IMR-90 (cell line): ENCODE measurements at places on chromosomes 12 and 14. TPM values are rescaled to one million over a fixed set of nuclear protein-coding genes. Genes with fewer than 3 reads are reported as not detected.

GRCh38 chr14:89856871-89857345 lies 97.6 kb downstream of the EFCAB11 start:
- no peak overlapping the region for H3K4me3 ChIP-seq
- H3K36me3 ChIP-seq = peaks cover 1% of the 10 kb centered on the region; the same call in 1 of the 2 replicates
- DNase-seq = peak; percentile 51
- H3K27me3 ChIP-seq = no peaks in the 10 kb centered on the region

DNA sequence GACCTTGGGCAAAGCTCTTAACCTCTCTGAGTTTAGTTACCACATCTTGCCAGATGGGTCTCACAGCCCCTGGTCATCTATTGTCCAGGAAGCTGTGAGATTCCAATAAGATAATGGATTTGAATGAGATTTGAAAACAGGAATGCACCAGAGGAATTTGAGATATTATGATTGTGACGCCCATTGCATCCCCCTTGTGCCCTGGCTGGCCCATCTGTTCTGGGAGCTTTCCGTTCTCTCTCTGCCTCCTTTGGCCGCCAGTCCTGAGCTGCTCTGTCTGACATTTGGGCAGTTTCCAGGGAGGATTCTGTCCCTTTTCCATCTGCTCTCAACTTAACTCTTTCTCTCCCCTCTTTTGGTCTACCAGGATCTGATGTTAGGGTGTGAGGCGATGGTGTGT lies 24.6 kb downstream of the SRRM4 start:
- no peaks in the 10 kb centered on the region for H3K27me3 ChIP-seq
- H3K36me3 ChIP-seq = no peaks in the 10 kb centered on the region
- H3K4me3 ChIP-seq = no peak overlapping the region
- H3K4me1 ChIP-seq = no peaks in the 10 kb centered on the region

SYCP3 gene
- under 0.01 TPM in 1 of 2 replicates, not detected in the other for total RNA-seq

GRCh38 chr14:64844969-64845536 lies 34.7 kb downstream of the SPTB start:
- H3K4me3 ChIP-seq = no peak overlapping the region
- H3K27me3 ChIP-seq = peaks cover 50% of the 10 kb centered on the region
- no peak for DNase-seq
- no peak overlapping the region for H3K27ac ChIP-seq
- no peaks in the 10 kb centered on the region for H3K36me3 ChIP-seq

WSCD2 gene
- total RNA-seq = not detected in 2 replicates

DNA sequence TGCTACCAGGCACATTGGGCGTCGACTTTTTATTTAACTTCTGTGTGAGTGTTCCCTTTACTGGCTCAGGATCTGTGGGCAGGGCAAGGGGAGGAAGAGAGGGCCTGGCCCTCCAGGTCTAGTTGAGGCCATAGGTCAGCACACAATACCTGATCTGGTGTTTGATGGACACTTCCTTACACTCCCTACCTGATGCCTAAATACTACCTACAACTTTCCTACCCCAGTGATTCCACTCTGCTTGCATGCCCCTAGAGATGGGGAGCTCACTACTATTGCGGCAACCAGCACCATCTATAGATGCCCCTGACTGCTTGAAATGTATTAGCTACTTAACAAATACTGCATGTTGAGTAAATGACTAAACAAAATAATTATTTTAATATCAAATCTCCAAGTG lies 20.8 kb upstream of the BEGAIN start:
- H3K4me1 ChIP-seq = no peaks in the 10 kb centered on the region
- no peak overlapping the region for H3K4me3 ChIP-seq
- no peak for DNase-seq
- peaks cover 19% of the 10 kb centered on the region; the same call in 1 of the 2 replicates for H3K27me3 ChIP-seq
- H3K36me3 ChIP-seq = no peaks in the 10 kb centered on the region

DNA sequence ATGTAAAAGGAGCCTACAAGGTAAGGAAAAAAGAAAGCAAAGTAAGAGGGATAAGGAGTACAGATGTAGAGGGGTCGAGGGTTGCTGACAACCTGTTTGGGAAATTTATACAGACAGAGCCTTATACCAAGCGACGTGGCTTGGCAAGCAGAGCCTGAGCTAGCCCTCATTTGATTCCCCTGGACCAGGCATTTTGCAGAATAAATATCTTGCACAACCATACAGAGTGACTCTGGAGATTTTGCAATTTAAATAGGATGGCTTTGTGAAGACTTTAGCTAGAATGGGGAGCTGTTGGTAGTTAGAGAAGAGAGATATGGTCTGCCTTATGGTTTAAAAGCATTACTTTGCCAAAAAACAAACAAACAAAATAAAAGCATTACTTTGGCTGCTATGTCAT lies 11.1 kb upstream of the ANO6 start:
- no peak overlapping the region for H3K27ac ChIP-seq
- H3K4me3 ChIP-seq = no peak overlapping the region
- DNase-seq = no peak
- no peaks in the 10 kb centered on the region for H3K27me3 ChIP-seq
- peaks cover 4% of the 10 kb centered on the region; the same call in 1 of the 2 replicates for H3K4me1 ChIP-seq
- no peaks in the 10 kb centered on the region for H3K36me3 ChIP-seq

- H3K4me3 ChIP-seq = no peak overlapping the region
- H3K27me3 ChIP-seq = no peaks in the 10 kb centered on the region
Observed at GRCh38 chr14:32608857-32609256, 279.8 kb downstream of the AKAP6 start.

DNA sequence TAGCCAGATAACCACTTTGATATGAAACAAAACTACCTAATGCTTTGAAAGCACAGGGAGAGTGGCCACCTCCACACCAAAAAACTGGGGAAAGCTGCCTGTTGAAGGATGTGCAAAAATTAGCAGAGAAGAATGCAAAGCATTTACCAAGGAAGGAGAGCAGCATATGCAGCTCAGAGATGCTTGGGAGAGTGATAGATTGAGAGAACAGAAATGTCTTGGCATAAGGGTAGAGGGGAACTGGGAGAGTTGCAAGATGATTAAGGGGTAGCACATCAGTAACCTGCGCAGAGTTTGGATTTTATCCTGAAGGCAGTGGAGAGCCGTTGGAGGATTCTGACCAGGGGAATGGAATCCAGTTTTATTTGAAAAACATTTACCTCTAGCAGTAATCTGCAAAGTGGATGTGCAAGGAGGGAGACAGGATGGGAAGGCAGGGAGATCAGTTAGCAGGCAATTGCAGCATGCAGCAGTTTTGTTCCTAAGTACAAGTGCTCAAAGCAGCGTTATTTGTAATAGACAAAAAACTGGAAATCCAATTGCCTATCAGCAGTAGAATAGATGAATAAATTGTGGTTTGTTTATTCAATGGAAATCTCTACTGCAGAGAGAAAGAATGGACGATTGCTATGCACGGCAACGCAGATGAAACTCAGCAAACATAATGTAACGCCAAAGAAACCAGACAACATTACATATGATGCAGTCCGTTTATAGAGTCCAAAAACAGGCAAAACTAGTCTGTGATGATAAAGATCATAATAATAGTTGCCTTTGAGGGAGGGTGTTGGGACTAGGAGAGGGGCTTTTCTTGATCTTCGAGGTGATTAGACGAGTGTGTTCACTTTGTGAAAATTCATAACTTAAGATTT lies 81.5 kb downstream of the BHLHE41 start:
- H3K4me1 ChIP-seq = peaks cover 14% of the 10 kb centered on the region
- H3K27me3 ChIP-seq = no peaks in the 10 kb centered on the region
- H3K36me3 ChIP-seq = no peaks in the 10 kb centered on the region
- no peak for DNase-seq

DDHD1 gene
- 9.0 and 14.2 TPM in 2 replicates for total RNA-seq

NRXN3 gene
- total RNA-seq = 4.8 and 6.4 TPM in 2 replicates

KRT73 gene
- not detected in 2 replicates for total RNA-seq

DNA sequence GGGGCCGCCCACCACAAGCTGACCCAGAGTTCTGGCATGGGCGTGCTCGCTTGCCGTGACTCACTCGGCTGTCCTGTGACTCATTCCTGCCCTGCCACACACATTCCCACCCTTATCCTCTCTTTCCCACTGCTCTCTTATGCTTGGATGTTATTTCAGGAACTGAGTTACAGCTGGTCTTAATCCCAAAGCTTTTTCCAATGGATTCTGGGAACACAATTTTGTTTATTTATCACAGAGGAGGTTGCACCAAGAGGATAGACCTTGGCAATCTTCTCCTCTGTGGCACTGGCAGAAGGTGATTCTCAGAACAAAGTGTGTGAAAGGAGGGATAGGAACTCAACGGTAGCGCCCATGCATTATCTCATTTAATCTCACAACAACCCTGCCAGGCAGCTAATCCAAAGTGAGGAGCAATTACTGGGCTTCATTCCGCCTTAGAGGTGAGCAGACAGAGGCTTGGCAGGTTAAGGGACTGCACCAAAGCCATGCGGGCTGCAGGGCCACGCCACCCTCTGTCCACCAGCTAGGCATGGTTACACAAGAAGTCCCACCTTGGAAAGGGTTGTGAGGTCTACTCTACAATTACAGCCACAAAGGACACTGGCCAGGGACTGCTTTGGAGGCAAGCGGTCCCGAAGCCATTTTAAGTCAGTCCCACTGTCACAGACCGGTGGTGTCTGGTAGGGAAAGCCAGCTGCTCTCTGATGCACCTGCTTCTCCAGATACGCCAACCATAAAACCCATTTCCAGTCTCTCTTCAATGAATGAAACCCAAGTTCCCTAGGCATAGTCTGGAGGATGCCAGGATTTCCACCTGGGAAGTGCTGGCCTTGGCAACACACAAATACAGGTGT lies 32.9 kb downstream of the SYNE3 start:
- H3K27ac ChIP-seq = peak overlapping the region; percentile 49; the same call in 1 of the 2 replicates

DNA sequence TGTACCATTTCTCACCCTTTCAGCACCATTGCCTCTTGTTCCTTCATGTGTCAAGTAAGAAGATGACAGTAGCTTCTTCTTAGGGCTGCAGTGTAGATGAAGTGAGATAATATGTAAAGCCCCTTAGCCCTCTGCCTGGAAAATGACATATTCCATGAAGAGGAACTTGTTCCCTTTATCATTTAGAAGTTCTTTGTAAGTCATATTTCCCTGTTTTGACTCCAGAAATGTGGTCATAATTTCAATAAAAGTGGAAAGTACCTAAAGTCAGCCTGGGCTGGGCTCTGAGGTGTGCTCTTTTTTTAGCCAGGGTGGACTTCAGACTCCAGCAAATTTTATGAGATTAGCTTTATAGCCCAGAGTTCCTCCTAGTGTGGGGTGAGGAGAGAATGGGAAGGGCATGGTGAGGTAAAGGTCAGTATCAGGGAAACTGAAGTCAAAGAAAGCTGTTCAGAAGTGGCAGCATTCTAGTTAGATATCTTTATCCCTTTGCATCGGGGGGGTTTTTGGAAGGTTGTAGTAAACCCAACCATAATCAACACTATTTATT lies 92.5 kb downstream of the TMCC3 start:
- H3K27ac ChIP-seq = no peak overlapping the region
- H3K36me3 ChIP-seq = no peaks in the 10 kb centered on the region
- no peaks in the 10 kb centered on the region for H3K4me1 ChIP-seq
- peaks cover 15% of the 10 kb centered on the region for H3K27me3 ChIP-seq
- DNase-seq = no peak

C1R gene
- 19.4 and 38.4 TPM in 2 replicates for total RNA-seq

DNA sequence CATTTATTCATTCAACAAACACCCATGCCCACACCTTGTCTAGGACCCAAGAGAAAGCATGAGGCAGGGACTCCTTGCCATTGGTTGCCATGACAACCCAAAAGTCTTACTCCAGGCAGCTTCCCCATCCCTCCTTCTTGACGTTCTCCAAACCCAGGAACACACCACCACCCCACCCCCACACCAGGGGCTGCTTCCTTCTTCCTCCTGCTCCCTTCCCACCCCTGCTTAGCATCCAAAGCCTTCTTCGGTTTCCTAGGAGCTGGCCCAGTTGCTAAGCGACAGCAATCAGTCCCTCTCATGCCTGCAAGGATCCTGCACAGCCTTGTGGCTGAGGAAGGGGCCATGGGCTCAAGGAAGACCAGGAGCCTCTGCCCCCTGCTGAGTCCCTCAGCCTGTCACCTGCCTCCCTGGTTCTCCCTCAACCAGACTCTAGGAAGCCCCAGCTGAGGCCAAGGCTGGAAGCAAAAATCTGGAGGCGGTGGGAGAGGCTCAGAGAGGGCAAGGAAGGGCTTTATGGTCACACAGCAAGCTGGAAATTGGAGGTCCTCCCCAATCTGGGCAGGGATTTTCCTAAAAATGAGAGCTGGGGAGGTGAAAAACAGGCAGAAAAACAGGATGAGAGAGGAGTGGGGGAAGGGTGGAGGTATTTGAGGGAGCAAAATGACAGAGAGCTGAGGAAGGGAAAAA lies 15.4 kb downstream of the RASAL1 start:
- no peaks in the 10 kb centered on the region for H3K36me3 ChIP-seq
- H3K4me3 ChIP-seq = no peak overlapping the region
- H3K27me3 ChIP-seq = no peaks in the 10 kb centered on the region; the same call in 1 of the 2 replicates
- H3K4me1 ChIP-seq = no peaks in the 10 kb centered on the region
- H3K27ac ChIP-seq = no peak overlapping the region

DNA sequence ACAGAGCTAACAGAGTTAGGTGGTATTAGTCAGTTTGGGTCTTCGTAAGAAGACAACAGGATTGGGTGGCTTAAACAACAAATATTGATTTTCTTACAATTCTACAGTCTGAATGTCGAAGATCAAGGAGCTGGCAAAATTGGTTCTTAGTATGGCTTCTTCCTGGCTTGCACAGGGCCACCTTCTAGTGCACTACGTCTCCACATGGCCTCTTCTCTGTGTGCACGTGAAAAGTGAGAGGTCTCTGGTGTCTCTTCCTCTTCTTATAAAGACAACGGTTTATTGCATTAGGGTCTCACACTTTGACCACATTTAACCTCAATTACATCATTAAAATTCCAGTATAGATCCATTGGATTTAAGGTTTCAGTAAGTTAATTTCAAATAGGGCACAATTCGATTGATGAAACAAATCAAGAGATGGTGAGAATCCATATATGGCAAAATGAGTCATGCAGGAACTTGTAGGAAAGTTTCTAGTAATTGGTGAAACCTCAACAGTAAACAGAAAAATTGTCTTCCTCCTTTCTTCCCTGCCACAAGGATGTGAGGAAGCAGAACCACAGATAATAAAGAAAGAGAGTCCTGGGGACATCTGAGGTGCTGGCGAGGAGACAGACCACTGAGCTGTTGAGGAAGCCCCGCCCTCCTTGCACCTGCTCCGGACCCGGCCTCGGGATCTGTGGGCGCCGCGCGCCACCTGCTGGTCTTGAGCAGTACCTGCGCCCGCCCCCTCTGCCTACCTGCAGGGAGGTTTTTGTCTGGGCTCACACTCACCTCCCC lies 846.7 kb downstream of the TMEM121 start:
- H3K36me3 ChIP-seq = no peaks in the 10 kb centered on the region
- no peak for DNase-seq
- no peak overlapping the region for H3K4me3 ChIP-seq
- no peaks in the 10 kb centered on the region for H3K4me1 ChIP-seq
- no peaks in the 10 kb centered on the region for H3K27me3 ChIP-seq

COL2A1 gene
- not detected in 2 replicates for total RNA-seq

TC2N gene
- under 0.01 and 0.18 TPM in 2 replicates for total RNA-seq
